ENCODE measurements at places on chromosomes 7 and 10. TPM values are rescaled to one million over a fixed set of nuclear protein-coding genes. Genes with fewer than 3 reads are reported as not detected.

Gene CLCN1
- total RNA-seq, result not detected

Gene LBX1
- not detected for total RNA-seq

Gene SPDYE1
- total RNA-seq, result not detected

Gene TAC1
- total RNA-seq, result 0.19 TPM

Gene TTYH3
- 51.6 TPM for total RNA-seq
